ENCODE measurements at places on chromosomes 11 and 22. TPM values are rescaled to one million over a fixed set of nuclear protein-coding genes. Genes with fewer than 3 reads are reported as not detected.

MRGPRX3 gene
- total RNA-seq, result not detected

ANKK1 gene
- total RNA-seq, result 0.41 TPM

KRTAP5-7 gene
- total RNA-seq, result 0.41 TPM

KBTBD4 gene
- 16.6 TPM for total RNA-seq

SLC1A2 gene
- 0.44 TPM for total RNA-seq

ABCC8 gene
- total RNA-seq, result 23.9 TPM

SLC22A25 gene
- not detected for total RNA-seq

OOSP1 gene
- total RNA-seq, result not detected

KDM4D gene
- total RNA-seq, result 1.2 TPM

CBLIF gene
- 17.9 TPM for total RNA-seq

ROBO4 gene
- total RNA-seq, result not detected

DNA sequence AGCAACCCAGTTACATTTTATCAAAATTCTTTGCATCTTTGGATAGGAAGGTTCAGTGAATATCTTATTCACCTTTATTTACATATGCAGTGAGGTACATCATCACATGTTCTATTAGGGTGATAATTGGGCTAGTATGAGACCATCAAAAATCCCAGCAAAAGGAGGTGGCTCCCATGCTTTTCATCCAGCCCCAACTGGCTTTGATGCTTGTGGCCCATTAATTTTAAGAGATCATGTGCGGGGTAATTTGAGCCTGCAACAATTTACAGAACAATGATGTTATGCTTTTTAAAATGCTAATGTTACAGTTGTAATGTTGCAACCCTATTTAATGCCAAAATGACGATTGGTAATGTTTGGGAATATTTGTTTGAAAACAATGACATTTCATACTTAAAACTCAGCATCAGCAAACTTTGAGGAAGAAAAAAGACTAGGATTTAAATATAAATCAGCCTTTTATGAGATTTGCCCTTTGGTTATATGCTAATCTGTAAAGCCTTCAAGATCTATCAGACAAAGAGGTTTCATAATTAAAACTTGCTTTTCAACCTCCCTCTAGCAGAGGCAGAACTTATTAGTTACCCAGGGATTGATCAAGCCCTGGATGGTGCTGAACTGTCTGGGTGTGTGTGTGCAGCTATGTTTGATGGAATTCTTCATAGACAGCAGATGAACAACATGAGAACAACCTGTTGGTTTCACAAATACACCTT is 183.5 kb upstream of the SORL1-AS1 start:
- no peak for DNase-seq

DNA sequence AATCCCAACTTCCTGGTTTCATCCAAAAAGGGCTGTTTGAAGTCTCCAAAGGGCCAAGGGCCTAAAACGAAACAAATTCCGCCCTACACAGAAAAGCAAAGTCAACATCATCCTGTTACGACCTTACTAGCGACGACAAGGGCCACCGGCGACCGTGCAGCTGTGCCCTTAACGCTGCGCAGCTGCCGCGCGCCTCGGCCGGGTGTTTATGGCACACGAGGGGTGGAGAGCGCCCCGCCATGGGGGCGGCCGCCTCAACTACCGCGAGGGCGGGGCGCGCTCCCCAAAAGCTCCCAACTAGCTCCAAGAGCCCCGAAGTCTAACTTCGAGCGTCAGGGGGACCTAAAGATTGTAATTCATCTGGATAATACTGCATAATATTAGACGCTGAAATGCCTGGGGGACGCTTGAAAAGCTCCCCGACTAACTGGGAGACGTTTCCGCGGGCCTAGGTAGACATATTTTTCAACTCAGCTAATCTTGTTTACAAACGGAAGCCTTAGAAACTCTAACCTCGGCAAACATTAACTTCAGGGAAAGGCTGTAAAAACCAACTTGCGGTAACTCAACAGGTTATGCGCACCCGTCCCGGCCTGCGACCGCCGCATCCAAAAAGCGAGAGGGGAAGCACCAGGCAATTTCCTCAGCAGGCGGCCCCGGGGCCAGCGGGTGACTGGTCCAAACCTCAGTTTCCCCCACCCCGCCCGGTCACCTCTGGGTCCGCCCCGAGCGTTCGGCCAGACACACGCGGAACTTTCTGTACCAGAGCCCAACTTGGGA is 694 bp downstream of the TMEM123 start:
- DNase-seq, result peak; percentile 48

DNA sequence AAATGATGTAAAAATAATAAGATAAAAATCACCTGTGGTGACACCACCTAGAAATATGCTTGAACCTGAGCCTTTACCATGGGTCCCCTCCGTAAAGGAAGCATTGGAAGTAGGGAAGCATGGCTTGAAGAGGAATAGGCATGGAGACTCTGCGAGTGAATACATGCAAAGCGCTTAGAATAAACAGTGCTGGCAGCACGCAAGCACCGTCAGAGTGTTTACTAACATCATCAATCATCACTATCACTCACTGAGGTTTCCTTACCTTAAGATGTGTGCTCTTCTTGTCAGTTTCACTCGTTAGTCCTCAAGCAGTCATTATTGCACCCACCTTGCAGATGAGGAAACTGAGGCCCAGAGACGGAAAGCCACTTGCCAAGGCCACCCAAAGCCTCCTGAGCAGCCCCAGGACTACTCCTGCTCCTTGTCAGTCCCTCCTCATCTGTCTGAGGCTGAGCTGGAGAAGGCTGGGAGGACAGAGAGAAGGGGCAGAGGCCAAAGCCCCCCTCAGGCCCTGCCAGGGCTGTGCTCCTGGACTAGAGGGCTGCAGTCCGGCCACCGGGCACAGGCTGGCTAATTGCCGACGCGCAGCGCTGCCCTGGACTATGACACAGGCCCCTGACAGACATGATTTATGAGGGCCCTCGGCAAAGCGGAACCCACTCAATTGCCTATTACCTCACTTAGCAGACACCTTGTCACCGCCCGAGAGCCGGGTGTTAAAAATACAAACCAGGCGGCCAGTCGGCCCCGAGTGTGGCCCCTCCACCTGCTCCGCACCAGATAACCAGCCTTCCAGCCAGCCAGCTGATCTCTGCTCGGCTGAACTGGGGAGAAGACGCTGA is 168.9 kb downstream of the MN1 start:
- no peak for DNase-seq

- no peak for DNase-seq
Measured at GRCh38 chr11:24593332-24593731, 96.5 kb downstream of the LUZP2 start.

GRCh38 chr11:93198215-93198845 is 539 bp upstream of the SLC36A4 start:
- DNase-seq, result no peak

GRCh38 chr22:25090225-25090890 is 109.3 kb upstream of the CRYBB3 start:
- DNase-seq, result no peak

DNA sequence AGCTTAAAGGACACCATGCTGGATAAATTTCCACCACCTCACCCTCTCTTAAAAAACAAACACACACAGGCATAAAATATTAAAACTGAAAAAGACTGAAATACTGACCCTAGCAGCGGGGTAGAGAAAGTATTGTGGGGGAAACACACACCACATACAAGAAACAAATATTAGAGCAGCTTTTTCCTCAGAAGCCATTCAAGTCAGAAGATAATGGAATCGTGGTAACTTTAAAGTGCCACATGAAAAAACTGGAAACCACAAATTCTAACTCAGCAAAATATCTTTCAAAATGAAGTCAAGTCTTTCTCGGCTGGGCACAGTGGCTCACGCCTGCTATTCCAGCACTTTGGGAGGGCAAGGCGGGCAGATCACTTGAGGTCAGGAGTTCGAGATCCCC is 223.2 kb downstream of the DYNC2H1 start:
- DNase-seq, result no peak

DNA sequence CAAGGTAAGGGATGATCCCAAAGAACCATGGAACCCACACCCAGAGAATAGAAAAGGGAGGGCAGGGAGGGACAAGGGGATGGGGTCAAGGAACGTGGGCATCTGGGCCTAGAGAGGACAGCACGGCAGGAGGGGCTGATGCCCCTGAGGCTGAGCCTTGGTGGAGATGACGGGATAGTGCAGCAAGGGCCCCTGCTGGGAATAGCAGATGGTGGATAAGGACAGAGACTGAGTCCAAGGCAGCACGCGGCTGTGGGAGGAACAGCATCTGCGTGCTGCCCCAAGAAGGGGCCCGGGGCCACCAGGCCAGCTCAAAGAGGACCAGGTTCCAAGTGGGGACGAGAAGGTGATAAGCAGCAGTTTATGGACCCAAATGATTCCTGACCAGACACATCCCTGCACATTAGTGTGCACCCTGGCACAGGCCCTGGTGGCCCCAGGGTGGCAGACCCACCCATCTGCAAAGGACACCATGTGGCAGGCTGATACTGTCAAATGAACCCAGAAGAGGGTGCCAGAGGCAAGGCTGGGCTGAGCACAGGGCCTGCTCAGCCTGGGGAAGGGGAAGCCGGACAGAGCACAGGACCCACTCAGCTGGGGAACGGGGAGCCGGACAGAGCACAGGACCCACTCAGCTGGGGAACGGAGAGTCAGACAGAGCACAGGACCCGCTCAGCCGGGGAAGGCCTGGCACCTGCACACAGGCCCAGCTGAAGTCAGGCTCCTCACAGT is 12.8 kb upstream of the TESMIN start:
- no peak for DNase-seq

DNA sequence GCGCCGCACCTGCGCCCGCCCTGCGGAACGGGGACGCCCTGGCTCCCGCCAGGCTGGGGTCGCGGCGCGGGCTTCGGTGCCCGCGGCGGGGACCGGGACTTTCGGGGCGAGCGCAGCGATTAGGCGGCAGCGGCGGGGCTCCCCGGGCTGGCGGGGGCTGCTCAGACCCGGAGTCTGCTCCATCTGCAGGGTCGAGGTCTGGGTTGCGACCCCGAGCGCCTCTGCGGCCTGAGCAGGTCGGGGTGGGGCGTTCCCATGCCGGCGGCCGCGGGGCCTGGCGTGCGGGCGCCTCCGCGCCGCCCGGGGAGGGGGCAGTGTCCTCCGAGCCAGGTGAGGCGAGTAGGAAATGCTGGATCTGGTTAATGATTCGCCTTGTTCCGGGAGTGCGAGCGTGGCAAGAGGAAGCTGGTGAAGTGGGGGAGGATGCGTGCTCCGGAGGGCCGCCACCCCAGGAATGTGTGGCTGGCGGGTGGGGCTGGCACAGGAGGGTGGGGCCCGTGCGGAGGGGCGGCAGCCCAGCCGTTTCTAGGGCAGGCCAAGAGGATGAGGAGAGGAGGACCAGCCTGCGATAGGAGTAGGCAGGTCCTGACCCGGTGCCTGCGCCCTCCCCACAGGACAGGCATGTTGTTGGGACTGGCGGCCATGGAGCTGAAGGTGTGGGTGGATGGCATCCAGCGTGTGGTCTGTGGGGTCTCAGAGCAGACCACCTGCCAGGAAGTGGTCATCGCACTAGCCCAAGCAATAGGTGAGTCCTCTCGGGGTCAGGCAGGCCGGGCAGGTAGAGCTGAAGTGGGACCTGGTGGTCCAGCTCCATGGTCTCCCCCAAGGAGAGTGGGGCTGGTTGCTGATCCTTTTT is 606 bp downstream of the RASSF7 start:
- peak; percentile 60 for DNase-seq

GRCh38 chr11:122703541-122704272 is 48.2 kb downstream of the UBASH3B start:
- DNase-seq, result no peak

- no peak for DNase-seq
Measured at GRCh38 chr11:42957831-42958230, 354.0 kb upstream of the API5 start.

DNA sequence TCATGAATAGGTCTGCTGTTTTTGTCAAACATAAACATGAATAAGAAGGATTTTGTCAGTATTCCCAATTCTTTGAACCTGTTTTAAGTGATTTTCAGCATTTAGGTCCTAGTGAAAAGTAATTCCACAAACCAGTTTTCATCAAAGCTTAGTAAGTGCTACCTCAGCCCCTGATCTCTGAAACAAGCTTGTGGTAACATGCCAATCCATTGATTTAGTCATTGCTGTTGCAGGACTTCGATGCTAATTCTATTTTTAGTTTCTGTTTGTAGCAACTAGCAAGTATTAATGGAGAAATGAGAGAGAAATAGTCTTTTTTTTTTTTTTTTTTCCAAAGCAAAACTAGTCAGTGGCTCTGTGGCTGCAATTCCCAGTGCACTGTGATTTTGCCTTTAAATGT is 91.4 kb downstream of the JRKL start:
- no peak for DNase-seq

GRCh38 chr22:29907753-29908515 is 25.0 kb downstream of the MTMR3 start:
- no peak for DNase-seq

- DNase-seq, result no peak
Measured at GRCh38 chr11:29518389-29519174, 498.2 kb downstream of the KCNA4 start.

- no peak for DNase-seq
Measured at GRCh38 chr22:38490915-38491314, 15.2 kb downstream of the DDX17 start.

DNA sequence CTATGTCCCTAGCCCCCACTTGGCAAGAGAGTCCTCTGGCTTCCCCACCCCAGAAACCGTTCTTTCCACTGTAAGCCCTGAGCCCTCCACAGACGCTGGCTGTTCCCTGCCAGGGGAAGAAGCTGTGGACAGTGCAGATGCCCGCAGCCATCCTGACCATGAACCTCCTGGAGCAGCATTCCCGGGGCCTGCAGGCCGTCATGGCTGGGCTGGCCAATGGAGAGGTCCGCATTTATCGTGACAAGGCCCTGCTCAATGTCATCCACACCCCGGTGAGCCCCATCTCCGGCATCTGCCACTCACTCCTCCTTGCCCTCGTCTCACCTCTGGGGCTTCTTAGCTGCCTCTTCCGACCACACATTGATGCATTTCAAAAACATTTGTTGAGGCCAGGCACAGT is 13.2 kb downstream of the BBS1 start:
- no peak for DNase-seq

DNA sequence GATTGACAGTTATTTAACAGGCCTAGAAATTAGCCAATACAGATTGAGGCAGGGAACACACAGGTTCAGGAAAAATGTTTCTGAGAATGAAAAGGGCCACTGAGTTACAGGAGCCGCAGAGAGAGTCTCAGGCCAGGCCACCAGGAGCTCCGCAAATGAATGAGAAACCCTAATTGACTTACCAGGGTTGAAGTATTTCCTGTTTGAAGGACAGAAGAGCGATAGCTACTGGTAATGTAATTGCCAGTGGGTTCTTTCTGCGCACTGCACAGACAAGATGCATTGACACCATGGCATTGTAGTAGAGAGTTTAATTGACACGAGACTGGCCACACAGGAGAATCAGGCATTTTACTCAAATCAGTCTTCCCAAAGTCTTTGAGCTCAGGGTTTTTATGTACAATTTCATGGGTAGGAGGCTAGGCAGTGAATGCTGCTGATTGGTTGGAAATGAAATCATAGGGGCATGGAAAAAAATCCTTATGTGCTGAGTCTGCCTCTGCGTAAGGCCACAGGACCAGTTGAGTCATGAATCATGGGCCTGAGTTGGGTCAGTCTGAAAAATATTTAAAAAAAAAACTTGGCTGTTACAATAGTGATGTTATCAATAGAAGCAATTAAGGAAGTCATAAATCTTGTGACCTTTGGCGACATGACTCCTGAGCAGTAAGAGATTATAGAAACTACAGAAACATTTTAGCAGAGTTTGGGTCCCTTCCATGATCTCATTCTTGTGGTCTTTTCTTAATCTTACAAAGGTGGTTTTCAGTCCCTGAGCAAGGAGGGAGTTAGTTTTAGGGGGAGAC is 203.8 kb downstream of the CASP12 start:
- no peak for DNase-seq

- peak; percentile 47 for DNase-seq
Measured at GRCh38 chr22:37462983-37463382, 23.2 kb downstream of the MFNG start.

GRCh38 chr11:113281052-113281725 is 33.2 kb upstream of the TTC12 start:
- DNase-seq, result no peak

All from progenitor cell of endocrine pancreas (in vitro differentiated cells).